ENCODE measurements at places on chromosomes 13 and 19.

DNA sequence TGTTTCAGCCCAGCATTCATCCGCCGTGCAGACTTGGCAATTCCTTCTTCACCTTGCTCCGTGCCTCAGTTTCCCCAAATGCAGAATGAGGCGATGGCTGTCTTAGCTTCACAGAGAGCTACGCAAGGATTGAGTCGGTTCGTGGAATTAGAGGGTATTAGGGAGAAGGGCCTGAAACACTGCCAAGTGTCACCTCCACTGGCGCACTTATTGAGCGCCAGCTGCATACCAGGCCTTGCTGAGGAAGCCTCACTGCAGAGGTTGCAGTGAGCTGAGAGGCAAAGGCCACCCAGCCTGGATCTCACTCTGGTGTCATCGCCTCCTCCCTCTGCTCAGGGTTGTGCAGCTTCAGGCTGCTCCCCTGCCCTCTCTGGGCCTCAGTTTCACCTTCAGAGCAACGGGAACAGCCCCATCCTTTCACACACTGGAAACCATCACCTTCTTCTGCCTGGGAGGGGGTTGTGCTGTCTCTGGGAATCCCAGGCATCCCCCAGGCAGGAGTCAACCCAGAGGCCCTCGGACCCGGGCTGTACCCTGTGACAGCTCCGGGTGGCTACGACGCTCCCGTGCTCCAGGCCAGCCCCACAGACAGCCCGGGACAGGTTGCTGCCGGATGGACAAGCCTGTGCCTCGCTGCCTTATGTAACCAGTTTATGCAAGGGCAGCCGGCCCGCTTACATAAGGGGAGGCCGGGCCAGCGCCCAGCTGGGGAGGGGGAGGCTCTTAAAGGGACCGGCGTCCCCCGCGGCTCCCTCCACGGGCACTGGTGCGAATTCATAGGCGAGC lies 31.9 kb downstream of the NFIC start:
- no peak for DNase-seq

DNA sequence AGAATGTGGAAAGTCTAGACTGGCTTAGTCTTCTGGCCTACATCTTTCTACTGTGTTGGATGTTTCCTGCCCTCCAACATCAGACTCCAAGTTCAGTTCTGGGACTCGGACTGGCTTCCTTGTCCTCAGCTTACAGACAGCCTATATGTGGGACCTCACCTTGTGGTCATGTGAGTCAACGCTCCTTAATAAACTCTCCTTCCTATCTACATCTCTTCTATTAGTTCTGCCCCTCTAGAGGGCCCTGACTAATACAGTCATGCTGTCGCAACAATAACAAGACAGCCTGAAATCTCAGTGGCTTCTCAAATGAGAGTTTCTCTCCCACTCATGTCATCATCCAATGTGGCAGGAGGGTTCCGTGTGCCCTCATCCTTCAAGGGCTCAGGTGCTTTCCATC lies 347.8 kb downstream of the MZT1 start:
- no peak for DNase-seq

GRCh38 chr19:38869836-38870607 lies 8.1 kb downstream of the RINL start:
- DNase-seq = peak; percentile 62

DNA sequence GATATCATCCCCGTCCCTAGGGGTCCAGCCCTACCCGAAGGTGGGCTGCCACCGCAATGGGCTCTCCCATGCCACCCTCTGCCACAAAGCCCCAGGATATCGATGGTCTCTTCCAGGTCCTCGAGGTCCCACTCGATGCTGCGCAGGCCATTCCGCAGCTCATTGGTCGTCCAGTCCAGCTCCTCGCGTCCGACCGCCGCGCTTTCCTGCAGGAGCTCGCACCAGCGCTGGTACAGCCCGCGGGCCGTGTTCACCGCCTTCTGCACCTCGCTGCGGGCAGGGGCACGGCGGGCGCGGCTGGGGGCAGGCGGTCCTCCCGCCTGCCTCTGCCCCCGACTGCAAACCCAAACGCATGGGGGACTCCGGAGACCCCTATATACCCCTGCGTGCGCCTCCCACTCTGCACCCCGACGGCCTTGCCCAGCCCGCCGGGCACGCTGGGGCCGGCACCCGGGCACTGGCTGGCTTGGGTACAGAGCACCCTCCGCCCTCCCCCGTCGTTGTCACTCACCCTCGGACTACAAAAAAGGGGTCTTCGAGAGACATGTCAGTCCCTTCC lies 468 bp downstream of the STX10 start:
- DNase-seq = peak; percentile 52

GRCh38 chr13:32538621-32539246 lies at the start of gene N4BP2L2:
N4BP2L2 (minus strand) TSS chr13:32538795; CDS start chr13:32537027, 1,768 bp downstream.
- peak; percentile 99 for DNase-seq

- DNase-seq = peak; percentile 82
These were observed 17.7 kb downstream of the TMEM161A start for GRCh38 chr19:19120308-19121231.

DNA sequence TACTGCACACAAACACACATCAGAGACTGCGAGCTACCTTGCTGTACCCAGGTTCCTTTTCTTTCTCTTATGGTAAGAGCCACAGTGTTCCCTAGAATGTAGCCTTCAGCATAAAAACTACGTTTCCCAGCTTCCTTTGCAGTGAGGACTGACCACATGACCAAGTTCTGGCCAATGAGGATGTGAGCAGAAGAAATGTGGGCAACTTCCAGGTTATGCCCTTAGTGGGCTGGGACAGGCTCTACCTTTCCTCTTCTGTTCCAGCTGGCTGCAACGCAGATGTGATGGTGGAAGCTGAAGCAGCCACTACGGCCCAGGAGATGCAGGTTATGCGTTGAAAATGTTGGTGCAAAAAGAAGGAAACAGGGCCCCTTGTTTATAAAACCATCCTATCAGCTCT lies 27.5 kb downstream of the VRK3 start:
- DNase-seq = peak; percentile 23

DNA sequence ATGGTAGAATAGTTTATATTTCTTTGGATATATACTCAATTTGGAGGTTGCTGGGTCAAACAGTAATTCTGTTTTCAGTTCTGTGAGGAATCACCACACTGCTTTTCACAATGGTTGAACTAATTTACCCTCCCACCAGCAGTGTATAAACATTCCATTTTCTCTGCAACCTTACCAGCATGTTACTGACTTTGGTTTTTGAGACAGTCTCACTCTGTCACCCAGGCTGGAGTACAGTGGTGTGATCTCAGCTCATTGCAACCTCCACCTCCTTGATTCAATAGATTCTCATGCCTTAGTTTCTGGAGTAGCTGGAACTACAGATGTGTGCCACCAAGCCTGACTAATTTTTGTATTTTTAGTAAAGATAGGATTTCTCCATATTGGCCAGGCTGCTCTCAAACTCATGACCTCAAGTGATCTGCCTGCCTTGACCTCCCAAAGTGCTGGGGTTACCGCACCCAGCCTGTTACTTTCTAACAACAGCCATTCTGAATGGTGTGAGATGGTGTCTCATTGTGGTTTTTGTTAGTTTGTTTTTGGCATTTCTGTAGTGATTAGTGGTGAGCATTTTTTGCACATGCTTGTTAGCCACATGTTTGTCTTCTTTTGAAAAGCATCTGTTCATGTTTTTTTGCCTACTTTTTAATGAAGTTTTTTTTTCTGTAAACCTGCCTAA lies 12.5 kb downstream of the ZNF714 start:
- no peak for DNase-seq

DNA sequence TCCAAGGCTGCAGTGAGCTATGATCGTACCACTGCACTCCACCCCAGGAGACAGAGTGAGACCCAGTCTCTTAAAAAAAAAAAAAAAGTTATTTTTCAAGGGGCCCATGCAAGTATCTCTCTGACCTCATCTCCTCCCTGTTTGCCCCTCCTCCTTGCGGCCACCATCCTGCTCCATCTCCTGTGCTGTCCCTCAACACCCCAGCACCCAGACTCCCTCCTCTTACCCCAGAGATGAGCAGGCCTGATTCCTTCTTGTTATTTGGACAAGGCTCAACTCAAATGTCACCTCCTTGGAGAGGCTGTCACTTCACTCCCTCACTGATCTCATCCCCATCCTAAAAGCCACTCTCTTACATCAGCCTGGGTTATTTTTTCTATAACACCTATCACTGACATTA lies 4.4 kb downstream of the RYR1 start:
- no peak for DNase-seq

DNA sequence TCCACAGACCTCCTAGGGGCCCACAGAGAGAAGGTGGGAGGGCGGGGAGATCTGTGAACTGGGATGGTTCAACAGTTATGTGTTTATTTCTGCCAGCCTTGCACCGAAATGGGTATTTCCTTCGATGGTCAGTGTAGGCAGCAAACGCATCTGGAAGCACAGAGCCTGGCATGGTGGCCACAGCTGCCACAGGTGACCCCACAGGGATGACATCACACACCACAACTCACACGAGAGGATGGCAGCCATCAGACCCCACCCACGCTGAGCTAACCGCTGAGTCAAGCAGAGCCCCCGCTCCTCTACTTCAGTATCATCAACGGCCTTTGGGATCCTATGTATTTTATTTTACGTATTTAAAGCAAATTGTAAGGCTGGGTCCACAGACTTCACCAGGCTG lies 37.4 kb downstream of the NAXD start:
- DNase-seq = no peak

DNA sequence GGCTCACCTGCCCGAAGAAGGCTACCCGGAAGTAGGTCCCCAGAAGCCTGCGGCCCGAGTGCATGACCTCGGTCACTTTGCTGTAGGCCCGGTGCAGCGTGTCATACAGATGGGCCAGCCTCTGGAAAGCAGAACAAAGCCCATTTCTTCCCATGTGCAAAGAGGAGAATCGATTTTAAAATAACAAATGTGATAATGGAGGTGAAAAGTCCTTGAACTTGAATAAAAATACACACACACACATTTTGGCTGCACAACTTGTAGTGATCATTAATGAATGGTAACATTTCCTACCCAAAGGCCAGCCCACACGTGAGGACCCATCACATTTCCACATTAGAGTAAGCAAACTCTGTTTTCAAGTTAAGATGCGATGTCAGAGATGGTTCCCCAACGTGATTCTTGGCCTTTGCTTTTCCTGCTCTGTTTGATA lies 56.9 kb upstream of the SLC15A1 start:
- no peak for DNase-seq

DNA sequence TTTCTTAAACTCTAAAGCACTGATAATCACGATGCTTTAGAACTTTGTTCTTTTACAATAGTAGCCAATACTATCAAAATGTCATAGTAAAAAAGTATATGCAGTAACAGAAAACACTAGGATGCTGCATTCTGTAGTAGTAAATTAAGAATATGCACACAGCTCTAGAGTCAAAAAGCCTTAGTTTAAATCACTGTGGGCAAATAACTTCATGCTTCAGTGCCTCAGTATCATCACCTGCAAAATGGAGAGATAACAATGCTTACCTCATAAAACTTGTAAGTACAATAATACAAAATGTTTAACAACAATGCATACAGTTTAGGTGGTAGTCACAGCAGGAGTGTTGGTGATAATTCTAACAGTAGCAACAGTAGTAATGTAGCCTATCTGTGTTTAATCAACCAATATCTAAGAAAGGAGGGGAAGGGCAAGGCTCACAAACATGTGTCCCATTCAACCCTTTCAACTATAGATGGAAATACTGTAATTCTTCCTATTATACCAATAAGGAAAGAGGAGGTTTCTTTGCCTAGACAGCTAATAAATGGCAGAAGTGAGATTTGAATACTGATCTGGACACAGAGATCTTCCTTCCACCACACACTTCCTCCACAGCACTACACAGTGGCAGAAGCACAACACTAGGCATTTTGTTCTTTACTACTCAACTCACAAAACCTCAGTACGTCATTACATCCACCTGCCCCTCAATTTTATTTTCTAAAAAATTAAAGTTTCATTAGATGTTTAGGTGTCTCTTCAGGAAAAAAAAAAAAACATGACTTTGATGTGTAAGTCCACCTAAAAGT lies 4.6 kb downstream of the RBM26 start:
- no peak for DNase-seq

DNA sequence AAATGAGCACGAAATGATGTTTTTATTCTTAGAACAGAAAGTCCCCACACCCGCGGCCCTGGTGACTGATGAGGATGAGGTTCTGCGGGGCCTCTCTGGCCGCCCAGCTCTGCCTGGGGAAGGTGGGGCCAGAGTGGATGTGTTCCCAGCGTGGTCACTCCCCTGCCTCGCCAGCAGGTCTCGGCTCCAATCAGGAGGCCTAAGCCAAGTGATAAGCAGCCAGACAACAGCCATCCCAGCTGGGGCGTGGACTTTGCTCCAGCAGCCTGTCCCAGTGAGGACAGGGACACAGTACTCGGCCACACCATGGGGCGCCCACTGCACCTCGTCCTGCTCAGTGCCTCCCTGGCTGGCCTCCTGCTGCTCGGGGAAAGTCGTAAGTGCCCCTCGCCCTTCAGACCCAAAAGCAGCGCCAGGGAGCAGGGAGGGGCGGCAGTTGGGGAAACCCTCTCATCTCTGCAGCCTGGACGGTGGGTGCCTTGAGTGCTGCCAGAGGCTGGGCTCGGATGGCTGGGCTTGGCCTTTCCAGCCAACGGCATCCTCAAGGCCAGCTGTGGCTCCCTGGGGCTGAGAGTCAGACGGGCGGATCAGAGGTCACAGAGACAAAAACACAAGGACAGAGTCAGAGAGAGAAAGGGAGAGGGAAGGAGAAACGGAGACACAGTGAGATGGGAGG lies at the start of gene F10:
TSS of gene F10 (plus strand) at position 250 of the 676 bp plus-strand sequence. CDS start at position 307, 57 bp downstream.
- peak; percentile 67 for DNase-seq

GRCh38 chr19:4197625-4198466 lies 15.4 kb downstream of the ANKRD24 start:
- peak; percentile 10 for DNase-seq

DNA sequence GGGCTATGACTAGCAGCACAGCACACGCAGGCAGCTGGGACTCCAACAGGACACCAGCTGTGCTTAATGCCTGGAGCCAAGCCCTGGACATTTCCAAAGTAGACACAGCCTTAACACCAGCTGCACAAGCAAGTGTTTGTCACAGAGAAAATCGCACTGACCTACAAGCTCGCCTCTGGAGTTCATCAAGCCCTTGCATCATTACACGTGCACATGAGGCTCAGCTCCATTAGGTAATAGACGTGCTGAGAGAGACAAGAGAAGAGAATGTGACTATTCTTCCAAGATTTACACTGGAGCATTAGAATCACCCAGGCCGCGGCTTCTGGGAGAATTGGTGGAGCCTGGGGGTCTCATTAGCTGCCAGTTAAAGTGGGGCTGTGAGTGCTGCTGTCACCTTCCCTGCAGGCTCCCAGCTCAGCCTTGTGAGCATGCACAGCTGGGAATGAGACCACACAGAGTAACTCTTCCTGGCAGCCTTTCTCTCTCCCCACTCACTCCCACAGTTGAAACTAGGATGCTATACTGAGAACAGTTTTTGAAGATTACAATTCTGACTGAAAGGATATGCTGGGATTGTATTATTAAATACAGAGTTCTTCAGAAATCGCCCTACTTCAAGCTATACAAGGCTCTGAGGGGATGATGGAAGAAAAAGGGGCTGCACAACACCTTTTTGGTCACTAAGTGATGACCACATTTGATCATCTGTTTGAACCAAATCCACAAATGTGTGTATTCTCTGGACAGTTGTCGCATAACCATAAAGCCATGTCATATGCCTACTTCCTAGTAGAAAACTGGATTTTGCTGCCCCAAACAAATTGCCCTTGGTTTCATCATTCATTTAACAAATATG lies 10.5 kb downstream of the STOML3 start:
- DNase-seq = peak; percentile 11

Data from fibroblast of pulmonary artery (primary cell).